ENCODE measurements at places on chromosomes 7 and 10.

- no peak for DNase-seq
Measured at GRCh38 chr10:96921655-96922054, 89.6 kb downstream of the LCOR start.

GRCh38 chr7:121666306-121666705 lies 206.7 kb upstream of the PTPRZ1 start:
- no peak for DNase-seq

DNA sequence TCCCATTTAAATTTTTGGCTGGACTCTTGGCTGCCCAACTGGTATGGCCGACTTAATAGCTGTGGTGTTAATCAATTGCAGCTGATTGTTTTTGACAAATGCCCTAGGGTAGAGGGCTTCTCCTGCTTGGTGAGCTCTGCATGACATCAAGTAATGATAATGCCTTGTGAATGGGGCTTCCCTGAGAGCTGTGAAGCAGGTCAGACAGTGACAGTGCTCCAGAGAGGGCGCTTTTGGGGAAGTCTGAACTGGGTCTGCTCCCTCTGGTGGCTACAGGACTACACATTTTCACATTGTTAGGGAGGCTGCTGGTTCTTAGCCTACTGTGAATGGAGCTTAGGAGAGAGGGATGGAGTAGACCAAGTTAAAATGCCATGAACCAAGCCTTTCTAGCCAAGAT lies 98.8 kb downstream of the SDK1 start:
- no peak for DNase-seq

- no peak for DNase-seq
Measured at GRCh38 chr10:33176688-33177087, 157.8 kb downstream of the NRP1 start.
